ENCODE measurements at places on chromosomes 12 and 14. TPM values are rescaled to one million over a fixed set of nuclear protein-coding genes. Genes with fewer than 3 reads are reported as not detected.

Gene NAV3
- total RNA-seq: 9.3 TPM

GRCh38 chr14:104941508-104942365 lies 17.1 kb downstream of the PLD4 start:
- peaks cover 18% of the 10 kb centered on the region for H3K36me3 ChIP-seq
- DNase-seq: peak; percentile 53
- no peaks in the 10 kb centered on the region for H3K27me3 ChIP-seq
- H3K4me3 ChIP-seq: no peak overlapping the region
- no peaks in the 10 kb centered on the region for H3K4me1 ChIP-seq
- H3K27ac ChIP-seq: no peak overlapping the region

DNA sequence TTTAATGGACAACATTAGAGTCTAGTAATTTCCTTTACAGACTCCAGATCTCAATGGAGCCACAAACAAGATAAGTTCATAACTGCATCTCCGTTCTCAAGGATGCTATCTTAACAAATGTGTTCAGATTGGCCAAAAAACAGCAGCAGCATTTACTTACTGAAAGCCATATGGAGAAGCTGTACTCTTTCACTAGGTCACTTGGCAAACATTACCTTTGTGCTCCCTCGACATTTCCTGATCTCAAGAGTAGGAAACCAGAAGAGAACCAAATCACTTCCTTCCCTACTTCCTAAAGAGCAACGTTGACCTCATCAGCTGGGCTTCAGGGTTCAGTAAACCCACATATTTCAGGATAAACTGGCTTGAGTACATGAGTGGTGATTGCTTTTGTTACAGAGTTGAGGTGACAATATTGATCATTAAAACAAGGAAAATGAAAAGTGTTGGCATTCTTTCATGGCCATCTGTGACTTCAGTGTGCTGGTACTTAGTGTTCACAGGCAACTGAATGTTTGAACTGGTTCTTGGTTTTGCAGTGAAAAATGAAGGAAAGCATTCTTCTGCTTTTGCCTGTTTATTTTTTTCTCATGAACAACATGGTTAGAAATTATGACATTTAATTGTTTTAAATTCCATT lies 449.6 kb downstream of the TMEM117 start:
- no peak overlapping the region for H3K4me3 ChIP-seq
- H3K4me1 ChIP-seq: peaks cover 6% of the 10 kb centered on the region
- no peak for DNase-seq
- H3K27ac ChIP-seq: no peak overlapping the region
- H3K27me3 ChIP-seq: no peaks in the 10 kb centered on the region
- H3K36me3 ChIP-seq: no peaks in the 10 kb centered on the region

DNA sequence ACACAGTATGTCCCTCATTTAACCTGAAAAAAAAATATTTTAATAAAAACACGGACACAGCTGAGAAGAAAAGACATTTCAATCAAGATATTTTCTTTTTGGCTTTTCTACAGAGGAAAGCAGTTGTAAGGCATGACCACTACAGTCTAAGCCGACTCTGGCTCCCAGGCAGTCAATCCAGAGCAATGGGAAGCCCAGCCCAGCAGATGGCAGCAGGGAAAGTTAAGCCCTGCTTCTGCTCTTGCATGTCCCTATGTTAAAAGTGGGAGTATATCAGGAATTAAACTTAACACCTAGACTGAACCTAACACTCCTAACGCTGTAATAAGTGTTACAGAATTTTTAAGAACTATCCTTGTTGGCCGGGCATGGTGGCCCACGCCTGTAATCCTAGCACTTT lies 19.5 kb upstream of the HAL start:
- peaks cover 15% of the 10 kb centered on the region for H3K36me3 ChIP-seq
- no peak overlapping the region for H3K27ac ChIP-seq
- DNase-seq: no peak
- no peak overlapping the region for H3K4me3 ChIP-seq
- no peaks in the 10 kb centered on the region for H3K27me3 ChIP-seq
- peaks cover 4% of the 10 kb centered on the region for H3K4me1 ChIP-seq

DNA sequence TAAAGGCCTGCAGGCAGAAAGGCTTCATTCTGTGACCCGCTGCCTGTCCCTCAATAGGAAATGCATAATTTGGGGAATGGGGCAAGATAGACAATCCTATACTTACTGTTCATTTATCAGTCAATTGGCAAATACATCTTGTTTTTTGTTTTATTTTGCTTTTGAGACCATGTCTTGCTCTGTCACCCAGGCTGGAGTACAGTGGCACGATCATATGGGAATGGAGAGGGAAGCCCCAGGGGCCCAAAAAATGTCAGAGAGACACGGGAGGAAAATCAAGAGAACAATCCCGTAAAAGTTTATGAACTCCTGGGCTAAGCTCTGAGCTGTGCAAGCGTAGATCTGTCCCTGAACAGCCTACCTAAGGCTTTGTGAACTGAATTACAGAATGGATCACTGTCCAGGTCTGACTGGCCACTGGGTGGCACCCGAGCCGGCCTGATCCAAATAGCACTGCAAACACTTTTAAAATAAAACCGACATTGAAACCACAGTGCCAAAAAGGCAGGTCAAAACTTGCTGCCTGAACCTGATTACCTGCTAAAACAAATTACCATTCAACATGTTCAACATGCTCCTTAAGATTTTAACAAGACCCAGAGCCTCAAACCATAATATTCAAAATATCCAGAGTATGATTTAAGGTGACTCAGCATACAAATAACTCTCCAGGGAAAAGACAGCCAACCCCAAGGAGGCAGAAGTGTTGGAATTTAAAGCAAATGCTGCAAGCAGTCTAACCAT lies 11.8 kb downstream of the COPS7A start:
- H3K4me3 ChIP-seq: no peak overlapping the region
- peak overlapping the region; percentile 58 for H3K27ac ChIP-seq
- peaks cover 13% of the 10 kb centered on the region for H3K36me3 ChIP-seq
- DNase-seq: peak; percentile 81

GRCh38 chr12:82687021-82688011 lies 610 bp downstream of the TMTC2 start:
- peaks cover under 1% of the 10 kb centered on the region for H3K36me3 ChIP-seq
- H3K4me3 ChIP-seq: peak overlapping the region; percentile 91

GRCh38 chr12:22406627-22407026 lies 72.1 kb upstream of the ST8SIA1 start:
- H3K4me3 ChIP-seq: no peak overlapping the region
- no peaks in the 10 kb centered on the region for H3K27me3 ChIP-seq
- peak overlapping the region; percentile 19 for H3K27ac ChIP-seq
- no peak for DNase-seq
- peaks cover 32% of the 10 kb centered on the region for H3K4me1 ChIP-seq
- no peaks in the 10 kb centered on the region for H3K36me3 ChIP-seq

GRCh38 chr14:77964586-77964985 lies 164.7 kb downstream of the ADCK1 start:
- H3K27me3 ChIP-seq: peaks cover 5% of the 10 kb centered on the region
- DNase-seq: no peak
- H3K4me3 ChIP-seq: no peak overlapping the region

- no peaks in the 10 kb centered on the region for H3K27me3 ChIP-seq
- H3K4me3 ChIP-seq: no peak overlapping the region
- peaks cover 4% of the 10 kb centered on the region for H3K4me1 ChIP-seq
- DNase-seq: no peak
Observed at GRCh38 chr12:105036937-105037649, 47.2 kb downstream of the ALDH1L2 start.

DNA sequence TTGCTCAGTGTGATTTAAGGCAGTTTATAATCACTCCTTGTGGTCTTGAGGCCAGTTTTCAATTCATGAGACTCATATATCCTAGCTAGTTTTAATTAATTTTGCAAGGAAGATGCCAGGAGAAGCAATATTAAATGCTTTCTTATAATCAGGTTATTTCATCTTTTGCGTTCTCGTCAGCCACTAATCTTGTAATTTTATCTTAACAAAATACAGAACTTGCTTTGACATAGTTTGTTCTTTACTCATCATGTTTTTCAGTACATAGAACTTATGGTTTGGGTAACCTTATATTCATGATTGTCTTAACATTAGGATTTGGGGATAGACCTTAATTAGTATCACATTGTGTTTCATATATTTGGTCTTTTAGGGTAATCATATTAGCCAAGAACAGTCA lies 76.0 kb downstream of the LIN52 start:
- H3K36me3 ChIP-seq: no peaks in the 10 kb centered on the region
- H3K4me3 ChIP-seq: no peak overlapping the region
- H3K27ac ChIP-seq: no peak overlapping the region

Gene RARG
- total RNA-seq: 17.2 TPM

DNA sequence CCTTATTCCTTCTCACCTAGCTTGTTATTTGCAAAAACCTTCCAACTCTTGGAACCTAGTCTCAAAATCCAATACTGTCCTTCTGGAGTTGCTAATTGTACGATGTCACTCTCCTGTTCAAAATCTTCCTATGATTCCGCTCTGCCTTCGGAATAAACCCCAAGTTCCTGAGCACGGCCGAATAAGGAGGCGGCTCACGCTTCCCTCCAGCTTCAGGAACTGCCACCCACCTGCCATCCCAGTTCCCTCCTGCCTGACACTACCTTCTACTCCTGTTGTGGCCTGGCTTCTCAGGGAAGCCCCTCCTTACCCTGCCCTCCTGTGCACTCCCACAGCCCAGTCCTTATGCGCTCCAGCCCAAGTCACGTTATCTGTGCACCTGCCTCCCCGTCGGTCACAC lies 73.2 kb downstream of the SETD3 start:
- peaks cover 8% of the 10 kb centered on the region for H3K36me3 ChIP-seq
- H3K4me3 ChIP-seq: no peak overlapping the region
- H3K4me1 ChIP-seq: no peaks in the 10 kb centered on the region
- no peak overlapping the region for H3K27ac ChIP-seq
- no peaks in the 10 kb centered on the region for H3K27me3 ChIP-seq

DNA sequence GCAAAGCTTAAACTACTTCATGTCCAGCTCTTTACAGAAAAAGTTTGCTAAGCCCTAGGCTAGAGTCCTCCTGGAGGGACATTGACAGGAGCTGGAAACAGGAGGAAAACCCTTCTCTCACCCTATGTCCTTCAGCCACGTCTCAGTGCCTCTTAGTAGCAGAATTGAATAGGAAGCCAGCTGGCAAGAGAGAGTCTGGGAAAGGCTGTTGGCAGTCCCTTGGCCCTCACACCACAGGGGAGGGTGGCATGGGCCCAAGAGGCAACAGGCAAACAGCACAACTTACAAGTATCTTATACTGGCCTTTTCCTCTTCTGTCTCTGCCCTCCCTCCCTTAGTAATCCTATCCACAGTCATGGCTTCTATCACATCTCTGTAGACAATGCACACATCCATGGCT lies 27.7 kb upstream of the DHRS2 start:
- H3K27ac ChIP-seq: no peak overlapping the region
- no peak overlapping the region for H3K4me3 ChIP-seq
- H3K27me3 ChIP-seq: peaks cover 5% of the 10 kb centered on the region
- DNase-seq: no peak
- H3K4me1 ChIP-seq: no peaks in the 10 kb centered on the region
- H3K36me3 ChIP-seq: no peaks in the 10 kb centered on the region

- H3K27me3 ChIP-seq: no peaks in the 10 kb centered on the region
- no peaks in the 10 kb centered on the region for H3K36me3 ChIP-seq
- H3K4me1 ChIP-seq: no peaks in the 10 kb centered on the region
- H3K27ac ChIP-seq: peak overlapping the region; percentile 86
Observed at GRCh38 chr14:59464486-59465315, 479 bp downstream of the GPR135 start.

Gene SMCO2
- total RNA-seq: not detected

GRCh38 chr12:66708704-66709456 lies 30.0 kb upstream of the GRIP1 start:
- DNase-seq: no peak
- no peaks in the 10 kb centered on the region for H3K36me3 ChIP-seq
- H3K27ac ChIP-seq: no peak overlapping the region
- H3K27me3 ChIP-seq: no peaks in the 10 kb centered on the region
- no peaks in the 10 kb centered on the region for H3K4me1 ChIP-seq
- no peak overlapping the region for H3K4me3 ChIP-seq

Gene SLC6A12
- 2.1 TPM for total RNA-seq

- no peaks in the 10 kb centered on the region for H3K4me1 ChIP-seq
- DNase-seq: no peak
- H3K4me3 ChIP-seq: no peak overlapping the region
- H3K36me3 ChIP-seq: no peaks in the 10 kb centered on the region
- no peaks in the 10 kb centered on the region for H3K27me3 ChIP-seq
Observed at GRCh38 chr12:84421103-84421502, 491.5 kb downstream of the SLC6A15 start.

DNA sequence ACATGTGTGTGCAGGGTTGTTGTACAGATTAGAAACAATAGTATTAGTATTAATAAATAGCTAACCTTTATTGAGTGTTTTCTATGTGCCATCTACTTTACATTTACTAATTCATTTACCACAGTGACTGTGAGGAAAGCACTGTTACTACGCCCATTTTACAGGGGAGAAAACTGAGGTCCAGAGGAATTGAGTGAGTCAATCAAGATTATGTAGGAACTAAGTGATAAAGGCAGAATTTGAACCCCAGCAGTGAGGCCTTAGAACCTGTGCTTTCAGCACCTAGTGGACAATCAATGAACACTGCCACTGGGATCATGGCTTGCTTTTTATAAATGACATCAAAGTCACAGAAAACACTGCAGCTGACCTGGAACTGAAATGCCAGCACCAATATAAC lies 28.2 kb downstream of the NT5DC3 start:
- H3K27me3 ChIP-seq: no peaks in the 10 kb centered on the region
- peaks cover 98% of the 10 kb centered on the region for H3K4me1 ChIP-seq
- H3K36me3 ChIP-seq: peaks cover 24% of the 10 kb centered on the region

DNA sequence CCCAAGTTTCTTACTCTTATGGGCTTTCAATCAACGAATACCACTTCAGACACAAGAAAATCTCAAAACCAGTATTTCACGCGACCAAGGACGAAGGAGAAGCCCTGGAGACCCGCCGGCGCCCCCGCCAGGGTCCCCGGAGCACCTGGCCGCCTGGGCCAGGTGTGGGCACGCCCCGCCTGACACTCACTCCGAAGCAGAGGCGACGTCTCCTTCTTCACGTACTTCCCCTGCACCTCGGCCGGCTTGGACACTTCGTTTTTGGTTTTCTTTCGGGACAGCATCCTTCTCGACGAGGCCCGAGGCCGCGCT lies 466 bp downstream of the SAV1 start:
- H3K4me1 ChIP-seq: peaks cover 24% of the 10 kb centered on the region
- no peaks in the 10 kb centered on the region for H3K36me3 ChIP-seq
- peak overlapping the region; percentile 75 for H3K4me3 ChIP-seq
- no peaks in the 10 kb centered on the region for H3K27me3 ChIP-seq
- peak overlapping the region; percentile 97 for H3K27ac ChIP-seq

GRCh38 chr12:96140174-96140573 lies 54.0 kb upstream of the ELK3 start:
- no peaks in the 10 kb centered on the region for H3K27me3 ChIP-seq
- peaks cover 7% of the 10 kb centered on the region for H3K4me1 ChIP-seq
- H3K4me3 ChIP-seq: no peak overlapping the region
- no peaks in the 10 kb centered on the region for H3K36me3 ChIP-seq

DNA sequence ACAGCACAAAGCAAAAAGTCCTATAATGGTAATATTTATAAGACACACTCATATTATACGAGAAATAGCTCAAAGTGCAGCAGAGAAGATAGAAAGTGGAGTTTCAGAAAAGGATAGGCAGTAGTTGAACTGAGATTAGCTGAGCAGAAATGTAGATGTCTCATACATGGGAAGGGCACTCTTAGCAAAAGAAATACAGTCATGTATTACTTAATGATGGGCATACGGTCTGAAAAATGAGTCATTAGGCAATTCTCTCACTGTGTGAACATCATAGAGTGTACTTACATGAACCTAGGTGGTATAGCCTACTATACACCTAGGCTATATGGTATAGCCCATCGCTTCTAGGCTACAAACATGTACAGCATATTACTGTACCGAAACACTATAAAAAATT lies 671.3 kb downstream of the RPS29 start:
- H3K4me3 ChIP-seq: no peak overlapping the region
- H3K27ac ChIP-seq: no peak overlapping the region
- no peak for DNase-seq
- no peaks in the 10 kb centered on the region for H3K4me1 ChIP-seq
- no peaks in the 10 kb centered on the region for H3K36me3 ChIP-seq
